Activated T-helper 17 cell treated with anti-CD3 and anti-CD28 coated beads, Interleukin-2, amount 50 U/mL, for 72 hours (primary cell): ENCODE measurements at places on chromosomes 4 and X. TPM values are rescaled to one million over a fixed set of nuclear protein-coding genes. Genes with fewer than 3 reads are reported as not detected.

DNA sequence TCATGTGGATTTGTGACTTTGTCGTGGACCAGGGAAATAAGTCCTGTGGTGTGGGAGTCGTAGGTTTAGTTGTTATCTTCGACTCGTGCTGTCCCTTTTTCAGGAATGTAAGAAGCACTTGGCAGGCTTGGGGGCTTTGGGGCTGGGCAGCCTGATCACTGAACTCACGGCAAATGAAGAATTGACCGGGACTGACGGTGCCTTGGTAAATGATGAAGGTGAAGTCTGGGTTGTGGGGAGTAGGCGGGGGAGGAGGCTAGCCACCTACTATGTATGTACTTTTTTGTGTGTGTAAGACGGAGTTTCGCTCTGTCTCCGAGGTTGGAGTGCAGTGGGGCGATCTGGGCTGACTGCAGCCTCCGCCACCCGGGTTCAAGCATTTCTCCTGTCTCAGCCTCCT, 1.2 kb downstream of the TAF1 start:
- ATAC-seq: no peak

GLOD5 gene
- not detected for total RNA-seq

TMSB15A gene
- 0.39 TPM for total RNA-seq

DNA sequence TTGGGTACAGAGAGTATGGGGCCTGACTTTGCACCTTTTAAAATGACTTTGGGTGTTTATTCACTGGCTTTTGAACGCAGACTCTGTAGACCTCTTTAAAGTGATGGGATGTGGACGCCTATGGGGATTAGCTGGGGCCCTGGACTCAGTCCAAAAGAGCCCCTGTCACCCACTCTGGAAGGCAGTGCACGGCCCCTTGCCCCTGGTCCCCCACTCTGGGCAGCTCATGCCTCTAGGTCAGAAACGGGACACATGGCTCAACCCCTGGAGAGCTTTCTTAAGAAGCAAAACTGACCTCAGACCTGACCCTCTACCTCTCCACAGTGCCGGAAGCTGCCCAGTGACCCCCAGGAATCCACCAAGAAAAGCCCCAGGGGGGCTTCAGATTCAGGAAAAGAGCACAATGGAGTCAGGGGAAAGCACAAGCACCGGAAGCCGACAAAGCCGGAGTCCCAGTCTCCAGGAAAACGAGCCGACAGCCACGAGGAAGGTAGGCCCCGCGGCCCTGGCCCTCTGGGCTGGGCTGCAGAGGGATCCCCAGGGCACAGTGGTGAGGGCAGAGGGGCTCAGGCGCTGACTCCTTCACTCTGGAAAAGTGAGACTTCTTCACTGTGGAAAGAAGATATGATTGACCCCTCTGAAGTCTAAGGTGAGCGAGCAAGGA, 38.4 kb downstream of the BCORL1 start:
- ATAC-seq: no peak

TCEAL4 gene
- 14.1 TPM for total RNA-seq
